ENCODE measurements at places on chromosomes 12 and 14.

GRCh38 chr12:116731801-116732200 lies 6.1 kb downstream of the SPRING1 start:
- no peak for DNase-seq

DNA sequence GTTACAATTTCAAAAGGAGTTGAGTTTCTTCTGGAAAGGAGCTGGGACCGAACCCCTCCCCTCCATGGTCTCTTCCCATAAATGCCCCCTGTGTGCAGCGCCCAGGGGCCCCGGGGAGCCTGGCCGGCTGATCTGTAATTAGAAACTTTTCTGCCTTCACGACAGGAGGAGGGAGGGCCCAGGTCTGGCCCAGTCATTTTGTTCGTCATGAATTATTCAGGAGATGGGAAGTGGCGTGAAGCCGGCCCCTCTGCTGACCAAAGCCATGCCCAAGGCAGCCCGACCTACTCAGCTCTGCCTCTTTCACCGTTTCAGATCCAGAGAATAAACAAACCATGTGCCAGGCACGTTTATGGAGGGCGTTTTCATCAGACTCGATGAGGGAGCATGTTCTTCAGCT lies 33.3 kb upstream of the MSI1 start:
- DNase-seq = no peak

GRCh38 chr14:72851635-72852034 lies 42.3 kb downstream of the DPF3 start:
- no peak for DNase-seq

DNA sequence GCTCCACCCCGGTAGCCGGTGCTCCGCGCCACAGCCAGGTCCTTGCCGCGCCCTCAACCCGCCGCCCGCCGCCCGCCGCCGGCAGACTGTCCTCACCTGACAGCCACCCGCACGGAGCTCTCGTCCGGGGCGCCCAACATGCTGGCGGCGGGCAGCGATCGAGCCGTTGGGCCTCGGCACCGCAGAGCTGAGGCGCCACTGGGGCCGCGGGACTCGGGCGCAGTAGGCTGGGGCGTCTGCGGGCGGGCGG lies 164 bp downstream of the KIF21A start:
- DNase-seq = no peak

- DNase-seq = no peak
Measured at GRCh38 chr14:61887628-61888027, 125.4 kb downstream of the SNAPC1 start.

DNA sequence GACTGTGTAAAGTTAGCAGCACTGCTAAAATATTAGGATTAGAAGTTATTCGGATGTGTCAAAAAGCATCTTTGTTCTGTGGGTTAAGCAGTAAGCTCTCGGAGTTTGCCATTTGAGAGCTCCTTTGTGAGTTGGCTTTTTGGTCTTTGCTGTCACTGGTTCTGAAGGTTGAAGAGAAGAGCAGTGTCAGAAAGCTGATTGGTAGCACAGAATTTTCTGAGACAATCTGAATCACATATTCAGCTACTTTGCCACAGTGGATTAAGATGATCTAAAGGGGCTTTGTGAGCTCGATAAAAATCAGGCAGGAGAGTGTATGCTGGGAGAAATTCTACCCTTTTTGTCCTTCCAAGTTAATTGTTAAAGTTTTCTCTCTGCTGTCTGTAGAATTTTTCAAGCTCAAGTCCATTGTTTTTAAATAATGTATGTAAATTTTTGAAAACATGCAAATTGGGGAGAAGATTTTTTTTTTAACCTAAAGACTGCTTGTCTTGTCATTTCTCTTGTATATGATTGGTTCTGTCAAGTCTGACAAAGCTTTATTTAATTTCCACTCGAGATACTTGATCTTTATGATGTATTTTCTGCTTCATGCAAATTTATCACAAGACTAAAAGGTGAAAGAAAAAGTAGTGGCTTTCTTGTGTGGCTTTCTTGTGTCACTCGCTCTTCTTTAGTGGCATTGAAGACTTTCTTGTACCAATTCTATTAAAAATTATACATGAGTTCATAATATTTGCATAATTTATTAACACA lies 307.3 kb downstream of the EGLN3 start:
- DNase-seq = no peak

DNA sequence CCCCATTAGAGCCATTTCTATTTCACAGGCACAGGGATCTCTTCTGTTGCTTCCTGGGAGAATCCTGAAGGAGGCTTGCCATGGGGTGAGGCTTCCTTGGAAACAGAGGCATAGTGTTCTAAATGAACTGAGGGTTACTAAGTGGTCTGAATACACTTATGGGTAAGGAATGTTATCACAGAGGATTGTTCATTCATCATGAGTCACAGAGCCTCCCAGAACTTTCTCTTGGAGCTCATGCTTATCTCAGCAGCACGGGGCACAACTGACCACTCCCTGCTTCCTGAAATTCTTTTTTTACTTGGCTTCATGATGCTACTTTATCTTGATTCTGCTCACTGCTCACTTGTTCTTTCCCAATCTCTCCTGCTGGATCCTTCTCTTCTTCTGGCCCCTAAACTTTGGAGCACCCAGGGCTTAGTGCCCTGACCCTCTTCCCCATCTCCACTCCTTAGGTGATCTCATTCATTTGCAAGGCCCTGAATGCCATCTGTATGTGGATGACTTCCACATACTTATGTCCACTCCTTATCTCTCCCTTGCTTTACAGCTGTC lies 57.9 kb downstream of the ANO6 start:
- no peak for DNase-seq

DNA sequence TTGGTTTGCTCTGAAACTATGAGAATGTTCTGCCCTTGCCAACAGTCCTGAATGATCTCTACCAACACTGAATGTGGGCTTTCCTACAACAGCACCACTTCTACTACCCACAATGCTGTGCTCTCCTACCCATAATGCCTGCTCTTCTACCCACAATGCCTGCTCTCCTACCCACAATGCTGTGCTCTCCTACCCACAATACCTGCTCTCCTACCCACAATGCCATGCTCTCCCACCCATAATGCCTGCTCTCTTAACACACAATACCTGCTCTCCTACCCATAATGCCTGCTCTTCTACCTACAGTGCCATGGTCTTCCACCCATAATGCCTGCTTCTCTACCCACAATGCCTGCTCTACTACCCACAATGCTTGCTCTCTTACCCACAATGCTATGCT lies 92.3 kb downstream of the KCNK13 start:
- DNase-seq = no peak

GRCh38 chr14:74663884-74664283 lies 49.0 kb downstream of the AREL1 start:
- DNase-seq = no peak

DNA sequence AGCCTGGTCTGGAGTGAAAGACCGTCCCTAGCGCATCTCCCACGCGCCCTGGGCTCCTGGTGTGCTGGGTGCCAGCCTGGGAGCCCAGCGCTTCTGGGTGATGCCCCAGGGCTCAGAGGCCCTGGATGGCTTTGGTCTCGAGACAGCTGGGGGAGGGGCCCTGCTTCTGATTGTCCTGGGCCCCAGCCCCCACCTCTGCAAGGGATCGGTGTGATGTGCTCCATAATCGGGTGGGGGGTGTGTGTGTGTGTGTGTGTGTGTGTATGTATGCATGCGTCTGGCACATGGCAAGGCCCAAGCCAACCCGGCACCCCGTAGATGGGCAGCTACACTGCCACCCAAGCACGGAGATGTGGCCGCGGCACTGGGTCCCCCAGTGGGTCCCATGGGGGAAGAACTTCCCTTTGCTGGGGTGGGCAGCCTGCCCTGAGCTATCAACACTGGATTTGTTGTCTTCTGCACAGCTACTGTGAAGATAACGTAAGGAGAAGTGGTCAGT lies 3.1 kb downstream of the ZBTB42 start:
- DNase-seq = no peak

- no peak for DNase-seq
Measured at GRCh38 chr14:92759300-92759678, 10.9 kb upstream of the LGMN start.
